ENCODE measurements at places on chromosomes 5 and 9. TPM values are rescaled to one million over a fixed set of nuclear protein-coding genes. Genes with fewer than 3 reads are reported as not detected.

DNA sequence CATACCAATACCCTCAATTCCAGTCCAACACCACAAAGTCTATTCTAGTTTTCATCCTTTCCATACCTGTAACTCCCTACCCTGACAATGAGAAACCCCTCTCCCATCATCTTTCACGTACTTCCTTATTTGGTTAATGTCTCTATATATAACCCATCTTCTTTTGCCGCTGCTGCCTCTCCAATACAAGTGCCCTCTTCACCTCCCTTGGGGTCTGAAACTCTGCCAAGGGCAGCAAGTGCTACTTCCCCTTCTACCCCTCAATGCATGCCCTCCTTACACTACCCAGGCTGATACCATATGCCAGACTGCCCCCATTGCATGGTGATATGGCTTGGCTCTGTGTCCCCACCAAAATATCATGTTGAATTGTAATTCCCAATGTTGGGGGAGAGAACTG lies 24.4 kb upstream of the SMIM15 start:
- DNase-seq = no peak

- no peak for DNase-seq
Measured at GRCh38 chr9:88536023-88536324, 996 bp downstream of the NXNL2 start.

- DNase-seq = no peak
Measured at GRCh38 chr5:126031989-126032716, 391.1 kb upstream of the GRAMD2B start.

- no peak for DNase-seq
Measured at GRCh38 chr5:173243243-173243830, 8.3 kb upstream of the NKX2-5 start.

PCDHA9 gene
- polyA plus RNA-seq = 0.03 TPM

DNA sequence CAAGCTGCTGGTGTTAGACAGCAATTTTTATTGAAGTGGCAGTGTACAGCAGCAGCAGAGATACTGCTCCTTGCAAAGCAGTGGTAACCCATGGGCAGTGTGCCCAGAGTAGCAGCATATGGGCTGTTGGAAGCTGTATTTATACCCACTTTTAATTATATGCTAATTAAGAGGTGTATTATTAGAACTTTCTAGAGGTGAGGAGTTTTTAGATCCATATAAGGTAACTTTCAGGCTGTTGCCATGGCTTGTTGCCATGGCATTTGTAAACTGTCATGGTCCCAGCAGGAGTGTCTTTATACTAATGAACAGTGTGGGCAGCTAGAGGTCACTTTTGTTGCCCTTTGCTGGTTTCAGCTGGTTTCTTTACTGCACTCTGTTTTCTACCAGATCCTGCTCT lies 3.7 kb upstream of the PJA2 start:
- DNase-seq = no peak

DNA sequence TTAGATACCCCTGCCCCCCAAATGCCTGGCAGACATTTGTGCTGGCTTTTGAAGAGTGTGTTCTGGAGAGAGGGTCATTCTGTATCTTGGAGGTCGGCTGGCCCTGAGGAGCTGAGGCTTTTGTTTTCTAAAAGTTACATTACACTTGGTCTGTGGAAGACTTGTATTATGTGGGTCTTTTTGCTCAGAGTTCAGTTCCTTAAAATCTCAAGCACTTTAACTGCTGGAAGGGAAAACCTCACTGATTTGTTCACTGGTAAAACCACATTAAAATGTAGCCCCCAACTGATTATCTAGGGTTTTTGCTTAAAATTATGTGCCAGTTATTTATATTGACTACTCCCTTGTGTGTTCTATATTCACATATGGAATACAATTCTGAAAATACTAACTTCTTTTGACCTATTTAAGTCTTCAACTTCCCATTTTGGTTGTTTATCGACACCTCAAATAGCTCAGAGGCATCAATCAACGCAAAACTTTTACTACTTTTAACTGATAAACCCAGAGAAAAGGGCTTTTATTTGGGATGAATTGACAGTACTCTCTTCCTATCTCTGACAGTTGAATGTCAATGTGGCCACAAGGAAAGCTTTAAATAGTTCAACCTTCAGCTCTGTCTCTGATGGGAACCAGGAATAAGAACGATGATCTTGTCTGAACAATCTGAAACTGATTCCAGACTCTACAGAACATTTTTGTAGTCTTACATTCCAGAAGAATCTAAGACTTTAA lies 54.0 kb upstream of the MAP3K1 start:
- DNase-seq = no peak

GRCh38 chr9:8543219-8543618 lies 743.6 kb upstream of the DMAC1 start:
- no peak for DNase-seq

DNA sequence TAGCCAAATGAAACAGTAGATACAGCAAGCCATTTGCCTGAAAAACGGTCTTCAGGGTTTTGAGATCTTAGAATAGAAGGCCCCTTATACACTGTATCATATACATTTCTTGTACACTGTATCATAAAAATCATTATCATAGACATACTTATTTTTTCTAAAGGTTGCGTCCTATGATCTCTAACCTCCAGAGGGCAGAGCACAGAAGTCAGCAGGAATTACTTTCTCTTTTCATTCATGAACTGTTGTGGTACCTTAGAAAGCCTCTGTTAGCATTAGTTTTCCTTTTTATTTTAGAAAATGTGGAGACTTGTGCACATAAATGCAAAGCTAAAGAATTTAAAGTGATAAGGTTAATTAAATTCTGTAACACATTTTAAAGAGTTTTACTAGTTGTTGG lies 115.4 kb downstream of the OXCT1 start:
- DNase-seq = no peak

GRCh38 chr5:93632327-93632726 lies 49.3 kb downstream of the NR2F1 start:
- no peak for DNase-seq

GRCh38 chr5:105501315-105501714 lies 1938.7 kb upstream of the NUDT12 start:
- no peak for DNase-seq

CCDC180 gene
- polyA plus RNA-seq = 11.2 TPM

CREBRF gene
- polyA plus RNA-seq = 24.6 TPM

DNA sequence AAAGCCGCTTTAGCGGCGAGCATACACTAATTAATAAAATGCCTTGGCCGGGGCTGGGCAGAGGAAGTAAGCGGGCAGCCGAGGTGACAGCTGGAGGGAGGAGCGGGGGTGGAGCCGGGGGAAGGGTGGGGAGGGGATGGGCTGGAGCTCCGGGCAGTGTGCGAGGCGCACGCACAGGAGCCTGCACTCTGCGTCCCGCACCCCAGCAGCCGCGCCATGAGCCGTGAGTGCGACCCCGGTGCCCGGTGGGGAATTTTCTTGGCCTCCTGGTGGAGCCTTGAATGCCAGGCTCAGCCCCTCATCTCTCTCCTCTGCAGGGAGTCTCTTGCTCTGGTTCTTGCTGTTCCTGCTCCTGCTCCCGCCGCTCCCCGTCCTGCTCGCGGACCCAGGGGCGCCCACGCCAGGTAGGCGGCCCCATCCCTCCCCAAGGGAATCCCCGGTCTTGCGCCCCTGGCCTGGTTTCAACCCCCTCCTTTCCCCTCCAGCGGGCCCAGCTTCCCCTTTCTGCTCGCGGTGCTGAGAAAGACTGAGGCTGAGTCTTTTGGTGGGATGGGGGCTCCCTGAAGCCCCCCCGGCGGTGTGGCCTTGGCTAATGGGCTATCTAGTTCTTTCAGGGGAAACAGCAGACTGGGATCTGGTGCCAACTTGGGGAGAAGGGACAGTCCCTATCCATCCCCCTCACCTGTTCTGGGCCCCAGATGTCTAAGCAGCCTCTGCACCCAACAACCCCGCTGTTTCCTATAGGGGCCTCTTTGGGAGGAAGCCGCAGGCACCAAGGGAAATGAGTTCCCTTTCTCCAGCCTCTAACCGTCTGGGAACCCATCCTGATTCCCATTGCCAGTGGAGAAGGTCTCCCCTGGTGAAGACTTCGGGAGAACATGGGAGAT lies at the start of gene PTGS1:
Gene PTGS1, plus strand, starts transcription at position 156 of the 887 bp plus-strand sequence. Its CDS starts 61 bp downstream, at position 217.
- DNase-seq = no peak

GRCh38 chr9:90995516-90995915 lies 193.9 kb downstream of the SYK start:
- no peak for DNase-seq

SLC45A2 gene
- polyA plus RNA-seq = 0.26 TPM
